Stimulated activated CD4-positive, alpha-beta T cell treated with anti-CD3 and anti-CD28 coated beads, TNF-alpha, amount 100 ng/mL, for 4 hours (primary cell): ENCODE measurements at places on chromosomes 2 and 18.

GRCh38 chr2:224126003-224126402 lies 86.9 kb upstream of the SERPINE2 start:
- DNase-seq = no peak

GRCh38 chr2:63484901-63485300 lies 103.4 kb downstream of the WDPCP start:
- DNase-seq = no peak

DNA sequence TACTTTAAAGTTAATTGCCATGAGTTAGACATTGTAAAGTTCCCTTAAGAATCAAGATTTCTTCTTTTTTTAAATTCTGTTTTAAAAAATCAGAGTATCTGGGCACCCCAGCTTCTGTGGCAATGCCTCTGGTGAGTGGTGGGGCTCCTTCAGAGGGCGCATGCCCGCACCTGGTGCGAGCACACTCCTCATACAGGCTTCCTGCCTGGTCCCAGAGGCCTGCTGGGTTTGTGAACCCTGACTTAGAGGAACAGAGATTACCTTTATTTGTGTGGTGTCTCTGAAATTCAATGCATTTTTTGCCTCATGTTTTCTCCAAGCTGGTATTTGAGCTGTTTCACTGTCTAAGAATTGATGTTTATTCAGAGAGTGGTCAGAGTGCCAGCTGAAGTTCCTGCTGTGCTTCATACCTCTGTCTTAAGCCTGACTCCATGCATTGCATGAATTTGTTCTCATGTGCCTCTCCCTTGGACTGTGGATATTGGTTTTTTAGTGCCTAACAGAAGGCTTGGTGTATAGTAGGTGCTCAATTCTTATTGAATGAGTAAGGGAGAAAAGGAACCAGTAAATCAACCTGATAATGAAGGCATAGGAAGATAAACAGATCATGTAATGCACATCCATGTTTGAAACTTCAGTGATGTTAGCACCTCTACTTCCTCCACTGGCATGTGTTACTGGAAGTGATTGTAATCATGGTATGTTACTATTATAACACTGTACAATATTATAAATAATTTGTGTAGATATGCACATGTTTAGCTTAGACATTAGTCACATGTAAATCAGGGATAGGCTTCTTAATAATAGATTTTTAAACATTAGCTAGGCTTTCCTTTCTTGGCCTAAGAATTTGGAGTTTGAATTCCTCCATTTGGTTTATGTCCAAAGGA lies 29.0 kb downstream of the PHLPP1 start:
- DNase-seq = no peak

DNA sequence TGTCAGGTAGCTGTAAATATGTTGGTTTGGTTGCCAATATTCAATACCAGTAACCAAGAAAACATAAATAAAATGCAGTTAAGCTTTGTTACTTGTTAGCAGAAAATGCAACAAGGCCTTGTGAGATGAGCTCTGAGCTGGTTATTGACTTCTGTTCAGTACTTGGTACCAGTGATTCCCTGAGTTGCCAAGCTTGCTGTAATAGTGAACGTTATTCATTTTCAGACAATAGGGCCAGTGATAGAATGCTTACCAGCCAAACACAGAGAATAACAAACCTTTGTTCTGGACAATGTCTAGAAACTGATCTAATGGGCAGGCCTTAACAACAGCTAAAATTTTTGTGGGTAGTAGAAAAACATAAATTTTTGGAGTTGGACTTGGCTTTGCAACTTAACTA lies 29.5 kb downstream of the RASGRP3 start:
- no peak for DNase-seq

GRCh38 chr2:86284987-86285386 lies 52.4 kb downstream of the REEP1 start:
- no peak for DNase-seq

DNA sequence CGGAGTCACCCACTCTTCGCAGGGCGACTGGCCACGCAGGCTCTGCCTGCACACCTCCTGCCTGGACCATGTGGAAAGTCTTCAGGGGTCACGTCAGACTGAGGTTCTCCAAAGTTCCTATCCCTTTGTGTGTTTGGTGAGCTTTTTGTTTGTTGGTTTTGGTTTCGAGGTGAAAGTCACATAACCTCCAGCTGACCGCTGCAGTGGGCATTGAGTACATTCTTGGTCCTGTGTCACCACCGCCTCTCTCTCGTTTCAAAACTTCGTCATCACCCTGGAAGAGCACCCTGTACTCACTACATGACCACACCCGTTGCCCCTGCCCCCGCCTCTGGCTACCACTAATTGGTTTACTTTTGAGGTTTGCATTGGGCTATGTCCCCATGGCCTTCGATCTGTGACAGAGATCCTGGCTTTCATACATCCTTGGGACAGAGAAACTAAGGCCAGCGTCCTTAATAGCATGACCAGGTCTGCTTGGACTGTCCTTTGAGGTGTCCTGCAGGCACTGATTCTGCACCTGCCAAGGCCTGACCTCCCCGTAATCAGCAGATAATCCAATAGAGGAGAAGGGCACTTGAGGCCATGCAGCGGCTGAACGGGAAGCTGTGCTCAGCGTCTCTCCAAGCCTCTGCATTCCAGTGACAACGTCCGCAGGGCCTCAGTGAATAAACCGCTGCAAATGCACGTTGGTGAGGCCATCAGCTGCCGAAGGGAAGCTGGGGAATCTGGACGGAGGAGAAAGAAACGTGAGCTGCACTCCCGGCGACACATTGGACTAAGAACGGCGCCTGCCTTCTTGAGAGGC lies 46.8 kb downstream of the SH3BP4 start:
- DNase-seq = no peak

DNA sequence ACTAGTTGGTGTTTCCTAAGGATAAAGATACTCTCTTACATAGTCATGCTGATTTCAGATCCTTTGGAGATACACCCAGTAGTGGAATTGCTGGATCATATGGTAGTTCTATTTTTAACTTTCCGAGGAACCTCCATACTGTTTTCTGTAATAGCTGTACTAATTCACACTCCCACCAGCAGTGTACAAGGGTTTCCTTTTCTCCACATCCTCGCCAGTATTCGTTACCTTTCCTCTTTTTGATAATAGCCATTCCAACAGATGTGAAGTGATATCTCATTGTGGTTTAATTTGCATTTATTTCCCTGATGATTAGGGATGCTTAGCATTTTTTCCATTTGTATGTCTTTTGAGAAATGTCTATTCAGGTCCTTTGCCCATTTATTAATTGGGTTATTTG lies 34.0 kb downstream of the ACTR2 start:
- no peak for DNase-seq

- DNase-seq = no peak
Observed at GRCh38 chr2:30188292-30188691, 41.5 kb downstream of the YPEL5 start.

DNA sequence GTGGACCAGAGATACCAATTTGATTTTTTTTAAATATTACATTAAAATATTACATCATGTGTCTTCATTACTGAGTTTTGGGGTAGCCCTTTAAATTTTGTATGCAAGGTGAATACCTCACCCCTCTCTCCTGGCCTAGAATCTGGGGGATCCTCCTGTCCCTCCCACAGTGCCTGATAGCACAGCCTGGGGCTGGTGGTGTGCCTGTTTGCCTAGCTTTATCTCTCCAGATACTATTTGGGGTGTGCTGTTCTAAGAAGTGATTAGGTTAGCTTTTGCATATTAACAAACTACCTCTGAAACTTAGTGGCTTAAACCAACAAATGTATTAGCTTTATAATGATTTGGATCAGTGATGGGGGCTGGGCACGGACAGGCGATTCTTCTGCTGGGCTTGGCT lies 20.7 kb upstream of the B3GNT7 start:
- no peak for DNase-seq

GRCh38 chr2:47196046-47196445 lies 40.9 kb upstream of the STPG4 start:
- no peak for DNase-seq

GRCh38 chr2:46062637-46063412 lies 234.4 kb upstream of the EPAS1 start:
- DNase-seq = peak; percentile 47

GRCh38 chr2:238894950-238895298 lies 47.0 kb downstream of the TWIST2 start:
- no peak for DNase-seq

DNA sequence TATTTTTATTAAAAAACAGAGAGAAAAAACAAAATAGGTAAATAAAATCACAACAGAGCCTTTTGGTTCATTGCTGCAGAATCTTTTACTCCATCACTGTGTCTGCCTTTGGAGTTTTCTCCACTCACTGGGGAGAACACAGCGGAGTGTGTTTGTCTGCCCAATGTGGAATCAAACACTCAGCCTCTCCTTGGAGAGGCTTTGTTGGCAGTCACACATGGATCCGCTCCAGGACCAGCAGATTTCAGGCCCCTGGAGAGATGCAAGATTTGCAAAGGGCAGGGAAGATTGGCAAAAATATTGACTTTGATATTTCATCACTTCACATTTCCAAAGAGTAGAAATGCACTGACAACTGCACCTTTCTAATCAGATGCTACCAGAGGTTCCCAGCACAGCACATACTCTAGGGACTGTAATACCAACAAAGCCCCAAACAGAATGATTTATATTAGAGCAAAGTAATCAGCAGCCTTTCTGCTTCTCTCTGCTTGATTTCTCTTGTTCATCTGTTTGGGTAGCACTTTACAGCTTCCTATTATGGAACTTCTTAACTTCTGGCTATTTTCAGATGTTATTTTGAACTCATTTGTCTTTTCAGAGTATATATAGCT lies 1898.8 kb upstream of the PIK3C3 start:
- no peak for DNase-seq

DNA sequence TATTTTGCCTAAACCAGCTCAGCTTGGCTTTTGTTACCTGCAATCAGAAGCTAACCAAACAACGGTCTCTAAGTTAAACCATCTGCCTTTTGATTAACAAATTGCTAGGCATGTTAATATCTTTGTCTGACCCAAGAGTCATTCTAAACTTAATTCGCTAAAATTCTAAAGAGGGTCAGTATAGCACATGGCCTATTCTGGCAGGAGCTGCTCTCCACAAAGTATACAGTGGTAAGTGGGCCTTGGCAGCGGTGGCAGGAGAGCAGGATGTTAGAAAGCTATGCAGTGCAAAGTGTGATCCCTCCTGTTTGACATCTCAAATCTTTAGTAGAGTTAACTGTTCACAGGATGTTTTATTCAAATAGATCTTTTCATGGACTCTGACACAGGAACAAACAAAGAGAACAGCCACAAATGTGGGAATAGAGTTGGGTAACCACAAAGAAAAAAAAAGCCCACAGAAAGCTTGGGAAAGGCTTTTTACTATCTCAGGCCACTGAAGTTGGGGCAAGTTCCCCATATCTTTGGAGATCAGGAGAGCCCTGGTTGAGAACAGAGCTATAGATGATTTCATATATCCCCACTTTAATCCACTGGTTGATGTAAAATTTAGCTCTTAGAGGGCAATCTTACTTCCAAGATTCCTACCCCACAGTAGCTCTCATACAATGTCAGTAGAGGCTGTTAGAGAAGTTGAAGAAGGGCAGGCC lies 10.6 kb downstream of the CFAP210 start:
- no peak for DNase-seq

GRCh38 chr2:218187296-218188015 lies 20.7 kb upstream of the CXCR1 start:
- DNase-seq = no peak

GRCh38 chr2:17208511-17208910 lies 309.7 kb downstream of the RAD51AP2 start:
- no peak for DNase-seq

DNA sequence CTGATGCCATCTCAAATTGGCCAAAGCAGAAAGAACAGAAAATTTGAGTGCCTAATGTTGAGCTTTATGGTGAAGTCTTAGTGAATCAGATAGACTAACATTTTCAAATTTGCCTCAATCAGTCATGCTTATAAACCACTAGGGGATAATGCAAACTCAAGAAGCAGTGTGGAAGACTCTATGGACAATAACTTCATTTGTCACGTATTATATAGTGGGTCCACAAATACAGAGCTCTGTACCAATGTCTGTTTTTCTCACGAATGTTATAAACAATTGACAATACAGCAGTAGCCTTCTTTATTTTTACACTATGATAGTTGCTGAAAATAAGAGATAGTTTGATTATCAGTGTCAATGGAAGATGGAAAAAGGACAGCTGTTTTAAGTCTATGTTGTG lies 190.8 kb upstream of the SLC8A1 start:
- no peak for DNase-seq

DNA sequence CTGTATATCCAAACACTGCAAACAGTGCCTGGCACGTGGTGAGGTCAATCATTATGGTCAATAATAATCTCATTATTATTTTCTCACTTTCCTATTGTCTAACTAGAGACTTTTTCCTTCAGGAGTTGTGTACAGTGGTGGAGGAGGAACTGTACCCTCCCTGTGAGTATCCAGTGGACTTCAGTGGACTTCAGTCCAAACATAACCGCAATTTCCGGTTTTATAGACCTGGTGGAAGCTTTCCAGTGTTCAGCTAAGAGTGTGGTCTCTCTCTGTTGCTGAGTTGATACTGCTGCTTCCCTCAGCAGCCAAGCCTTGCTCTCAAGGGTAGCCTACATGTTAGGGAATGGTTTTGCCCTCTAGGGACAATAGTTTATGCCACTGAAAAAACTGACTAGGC lies 447.1 kb downstream of the TMEM182 start:
- DNase-seq = no peak

DNA sequence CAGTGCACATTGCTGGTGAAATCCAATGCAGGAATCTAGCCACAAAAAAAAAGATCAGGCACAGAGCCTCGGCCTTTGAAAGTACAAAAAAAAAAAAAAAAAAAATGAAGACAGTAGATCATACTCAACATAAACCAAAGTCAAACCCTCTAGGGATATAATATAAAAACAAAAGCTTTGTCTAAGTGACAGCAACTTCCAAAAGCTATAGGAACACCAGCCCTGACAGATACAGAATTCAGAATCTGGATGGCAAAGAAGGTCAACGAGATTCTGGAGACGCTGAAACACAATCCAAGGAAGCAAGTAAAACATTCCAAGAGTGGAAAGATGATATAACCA lies 54.0 kb upstream of the SCN1A start:
- DNase-seq = no peak

DNA sequence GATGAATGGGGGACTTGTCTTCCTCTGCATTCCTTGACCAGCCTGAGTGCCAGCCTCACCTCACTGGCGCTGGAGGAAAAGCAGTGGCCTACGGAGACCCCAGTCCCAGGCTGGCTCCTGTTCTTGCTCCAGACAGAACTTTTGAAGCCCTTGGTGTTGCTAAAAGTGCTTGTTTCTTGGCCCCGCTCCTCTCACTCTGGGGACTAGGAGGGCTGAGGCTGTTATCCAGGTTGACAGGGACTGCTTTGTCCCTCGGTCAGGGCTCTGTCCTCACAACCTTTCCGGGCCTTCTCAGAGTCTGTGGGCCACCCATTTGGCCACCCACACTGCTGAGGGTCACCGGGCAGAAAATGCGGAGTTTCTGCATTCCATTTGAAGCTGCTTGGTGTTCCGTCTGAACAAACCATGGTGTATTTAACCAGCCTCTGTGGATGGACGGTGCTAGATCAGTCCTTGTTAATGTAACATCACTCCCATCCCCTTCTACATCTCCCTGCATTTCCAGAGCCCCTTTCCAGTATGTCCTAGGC lies 25.6 kb downstream of the B3GNT7 start:
- DNase-seq = no peak

- no peak for DNase-seq
Observed at GRCh38 chr2:28206762-28207161, 185.9 kb upstream of the FOSL2 start.
